ENCODE measurements at places on chromosomes 3 and 15.

DNA sequence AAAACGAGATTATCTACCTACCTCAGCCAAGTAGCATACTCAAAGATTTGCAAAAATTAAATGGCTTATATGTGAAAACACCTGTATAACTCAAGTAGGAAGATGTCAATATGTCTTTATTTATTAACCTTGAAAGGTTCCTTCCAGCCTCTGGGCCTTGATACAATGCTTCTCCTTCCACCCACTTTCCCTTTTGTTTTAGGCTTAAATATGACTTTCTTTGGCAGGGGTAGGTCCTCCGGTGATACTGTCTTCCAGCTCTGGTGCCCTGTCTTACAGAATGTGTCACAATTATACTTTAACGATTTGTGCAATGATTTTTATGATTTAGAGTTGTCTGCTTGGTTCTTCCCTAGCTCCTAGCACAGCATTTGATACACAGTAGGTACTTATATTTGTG is 4.1 kb downstream of the LINS1 start:
- DNase-seq, result no peak

- no peak for DNase-seq
Measured at GRCh38 chr15:25784876-25785640, 78.1 kb downstream of the ATP10A start.

GRCh38 chr3:188034989-188035388 is 119.0 kb upstream of the LPP start:
- no peak for DNase-seq

DNA sequence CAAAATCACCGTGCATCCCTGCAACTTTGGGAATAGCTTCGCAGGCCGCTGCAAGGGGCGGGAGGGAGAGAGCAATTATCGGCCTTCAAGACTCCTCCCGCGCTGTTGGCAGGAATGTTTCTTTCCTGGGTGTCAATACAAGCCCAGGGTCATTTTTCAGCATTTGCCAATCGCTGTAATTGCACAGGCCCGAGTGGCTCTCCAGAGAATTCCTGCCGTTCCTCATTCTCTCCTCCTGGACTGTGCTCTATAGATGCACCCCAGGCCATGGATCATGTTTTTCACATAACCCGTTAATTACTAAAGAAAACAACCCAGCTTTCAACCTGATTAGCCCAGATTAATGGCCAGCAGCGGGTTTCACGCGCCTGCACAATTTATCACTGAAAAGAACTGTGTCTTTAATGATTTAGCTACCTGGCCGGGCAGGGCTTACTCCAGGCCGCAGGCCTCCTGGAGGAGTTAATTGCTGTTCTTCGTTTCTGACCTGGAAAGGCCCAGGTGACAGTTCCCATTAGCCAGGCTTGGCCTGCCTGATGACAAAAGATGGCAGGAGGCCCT is 144.3 kb downstream of the OPA1 start:
- DNase-seq, result no peak

DNA sequence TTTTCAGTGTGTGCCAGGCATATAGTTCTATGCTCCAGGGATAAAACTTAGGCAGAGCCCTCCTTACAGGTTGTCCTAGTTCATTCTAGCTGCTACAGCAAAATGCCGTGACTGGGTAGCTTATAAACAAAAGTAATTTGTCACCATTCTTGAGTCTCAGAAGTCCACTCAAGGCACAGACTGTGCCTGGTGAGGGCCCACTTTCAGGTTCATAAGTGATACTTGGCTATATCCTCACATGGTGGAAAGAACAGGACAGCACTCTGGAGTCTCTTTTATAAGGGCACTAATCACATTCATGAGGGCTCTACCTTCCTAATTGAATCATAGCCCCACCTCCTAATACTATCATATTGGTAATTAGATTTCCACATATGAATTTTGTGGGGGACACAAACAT is 80.1 kb downstream of the SPRED1 start:
- DNase-seq, result no peak

GRCh38 chr15:27418726-27419125 is 447.7 kb downstream of the GABRG3 start:
- no peak for DNase-seq

GRCh38 chr3:24545887-24546286 is 51.2 kb upstream of the THRB start:
- no peak for DNase-seq

DNA sequence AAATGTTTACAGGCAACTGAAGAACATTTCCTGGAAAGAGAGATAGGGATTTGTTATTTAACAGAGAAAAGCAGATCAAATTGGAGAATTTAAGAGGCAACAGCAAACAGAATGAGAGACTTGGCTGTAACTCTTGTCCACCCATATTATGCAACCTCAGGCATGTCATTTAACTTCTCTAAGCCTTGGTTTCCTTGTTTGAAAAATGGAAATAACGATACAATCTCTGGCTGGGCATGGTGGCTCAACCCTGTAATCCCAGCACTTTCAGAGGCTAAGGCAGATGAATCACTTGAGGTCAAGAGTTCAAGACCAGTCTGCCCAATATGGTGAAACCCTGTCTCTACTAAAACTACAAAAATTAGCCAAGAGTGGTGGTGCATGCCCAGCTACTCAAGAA is 23.7 kb downstream of the ARRDC4 start:
- no peak for DNase-seq

- DNase-seq, result no peak
Measured at GRCh38 chr3:50213373-50213772, 8.3 kb downstream of the SLC38A3 start.

DNA sequence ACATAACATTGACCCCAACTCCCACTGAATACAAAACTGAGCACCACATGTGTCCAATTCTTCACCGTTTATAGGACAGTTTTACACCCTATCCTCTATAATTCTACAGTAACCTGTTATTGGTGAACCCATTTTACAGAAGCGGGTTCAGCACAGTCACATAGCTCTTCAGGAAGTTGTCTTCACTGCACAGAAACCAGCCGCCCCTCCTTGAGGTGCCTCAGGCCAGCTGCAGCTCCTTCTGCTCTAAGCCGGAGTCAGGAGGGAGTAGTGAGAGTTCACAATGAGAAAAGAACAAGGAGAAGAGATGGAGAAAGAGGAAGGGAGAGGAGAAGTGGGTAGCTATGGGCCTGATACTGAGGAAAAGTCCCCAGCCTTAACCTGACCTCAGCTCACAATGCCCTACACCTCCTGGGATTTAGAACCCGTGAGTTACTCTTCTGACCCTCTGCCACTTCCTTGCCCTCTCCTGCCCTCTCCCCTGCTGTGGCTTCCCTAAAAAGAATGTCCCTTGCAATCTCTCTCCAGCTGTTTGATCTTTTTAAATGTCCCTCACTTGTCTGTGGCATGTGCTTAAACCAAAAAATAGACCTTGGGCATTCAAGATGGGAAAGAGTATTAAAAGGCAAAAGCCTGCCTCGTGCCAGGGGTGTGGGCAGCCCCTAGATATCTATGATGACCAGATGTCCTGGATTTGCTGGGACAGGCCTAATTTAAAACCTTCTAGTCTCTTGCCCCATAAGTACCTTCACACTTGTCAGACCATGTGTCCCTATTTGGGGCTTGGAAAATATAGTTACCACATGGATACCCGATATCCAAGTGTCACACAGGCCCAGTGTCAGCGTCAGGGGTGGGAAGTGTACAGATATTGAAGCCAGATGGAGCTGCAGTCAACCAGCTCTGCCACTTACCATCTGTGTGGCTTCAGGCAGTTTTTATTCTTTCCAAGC is 71.3 kb upstream of the HES1 start:
- no peak for DNase-seq

DNA sequence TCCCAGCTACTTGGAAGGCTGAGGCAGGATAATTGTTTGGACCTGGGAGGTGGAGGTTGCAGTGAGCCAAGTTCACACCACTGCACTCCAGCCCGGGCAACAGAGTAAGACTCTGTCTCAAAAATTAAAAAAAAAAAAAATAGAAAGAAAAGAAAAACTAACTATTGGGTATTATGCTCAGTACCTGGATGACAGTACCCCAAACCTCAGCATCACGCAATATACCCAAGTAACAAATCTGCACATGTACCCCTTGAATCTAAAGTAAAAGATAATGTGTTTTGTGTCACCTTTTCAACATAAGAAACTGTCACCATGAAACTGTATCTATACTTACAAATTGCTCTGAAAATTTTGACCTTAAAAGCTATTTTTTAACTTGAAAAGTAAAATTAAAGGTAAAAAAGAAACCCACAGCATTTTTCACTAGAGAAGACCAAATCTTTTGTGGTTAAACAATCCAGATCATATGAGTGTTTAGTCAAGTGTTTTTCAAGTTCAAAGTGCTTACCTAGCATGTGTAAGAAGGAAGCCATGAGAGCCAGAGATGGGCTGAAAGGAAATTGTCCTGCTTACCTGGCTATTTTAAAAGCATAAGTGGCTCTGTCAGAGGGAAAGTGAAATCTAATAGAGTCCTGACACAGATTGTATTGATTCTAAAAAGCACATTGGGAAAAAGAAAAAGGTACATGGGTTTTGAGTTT is 50.5 kb downstream of the MYO1E start:
- no peak for DNase-seq

DNA sequence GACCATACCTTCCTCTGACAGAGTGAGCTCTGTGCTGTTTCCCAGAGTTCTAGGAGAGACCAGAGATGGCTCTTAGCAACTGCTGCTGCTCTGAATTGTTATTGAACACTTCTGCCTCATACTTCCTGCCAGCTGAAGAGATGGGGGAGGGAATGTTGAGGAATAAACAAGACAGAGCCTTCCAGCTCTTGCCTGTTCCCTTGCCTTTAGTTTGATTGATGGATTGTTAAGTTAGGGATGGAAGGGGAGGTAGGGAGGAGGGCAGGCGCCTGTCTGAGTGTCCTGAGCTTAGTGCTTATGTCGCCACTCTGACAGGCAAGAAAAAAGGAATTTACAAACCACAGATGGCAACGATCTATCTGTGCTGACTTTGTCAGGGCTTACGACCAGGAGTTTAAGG is 42.8 kb downstream of the ZNF609 start:
- DNase-seq, result no peak

- no peak for DNase-seq
Measured at GRCh38 chr15:49441356-49441755, 18.3 kb downstream of the FGF7 start.

DNA sequence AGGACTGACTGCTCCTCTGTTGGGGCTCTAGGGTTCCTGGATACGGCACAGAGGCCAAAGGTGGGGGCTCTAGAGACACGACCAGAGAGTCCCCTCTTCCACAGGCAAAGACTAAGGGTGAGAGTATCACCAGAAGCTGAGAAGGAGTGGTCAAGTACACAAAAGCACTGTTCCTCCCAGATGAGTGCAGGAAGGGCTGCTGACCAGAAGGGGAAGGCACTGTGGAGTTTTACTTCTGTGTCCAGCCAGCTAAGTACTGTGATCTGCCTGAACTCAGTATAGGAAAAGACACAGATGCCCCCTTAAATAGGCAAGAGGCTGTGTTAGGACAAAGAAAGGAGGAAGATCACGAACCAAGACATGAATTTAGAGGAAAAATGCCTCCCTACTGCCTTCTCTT is 11.7 kb downstream of the MRPS11 start:
- DNase-seq, result no peak

GRCh38 chr3:116338713-116339112 is 106.6 kb downstream of the LSAMP start:
- DNase-seq, result no peak

GRCh38 chr3:99921986-99922385 is 104.3 kb downstream of the CMSS1 start:
- DNase-seq, result no peak

Data from left hindlimb (tissue), 1 donor.